ENCODE measurements at places on chromosomes 2 and 18.

GRCh38 chr2:102657770-102658169, 38.4 kb downstream of the SLC9A2 start:
- peak; percentile 2 for DNase-seq

DNA sequence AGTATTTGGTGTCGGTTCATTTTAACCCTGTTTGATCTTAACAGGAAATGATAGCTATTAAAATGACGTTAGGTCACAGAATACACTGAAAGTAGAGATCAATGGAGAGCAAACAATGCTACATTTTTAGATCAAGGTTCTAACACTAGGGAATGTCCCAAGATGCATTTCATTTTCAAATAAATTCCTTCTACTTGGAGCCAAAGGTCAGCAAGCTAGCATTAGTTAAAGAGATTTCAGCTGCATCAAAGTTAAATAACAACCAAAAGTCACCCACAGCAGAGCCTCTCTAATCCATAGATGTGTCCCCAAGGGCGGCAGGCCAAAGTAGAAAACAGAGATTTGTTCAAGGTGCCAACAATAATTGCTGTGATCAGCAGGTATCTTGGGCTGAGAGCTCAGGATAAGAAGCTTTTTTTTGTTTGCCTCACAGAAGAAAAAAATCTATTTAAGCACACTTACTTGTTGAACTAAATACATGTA, 1233.6 kb upstream of the TMEFF2 start:
- no peak for DNase-seq

GRCh38 chr2:11805920-11806319, 59.5 kb downstream of the LPIN1 start:
- DNase-seq = no peak

- DNase-seq = peak; percentile 86
These were observed 851 bp downstream of the FAM117B start for GRCh38 chr2:202635428-202636212.

DNA sequence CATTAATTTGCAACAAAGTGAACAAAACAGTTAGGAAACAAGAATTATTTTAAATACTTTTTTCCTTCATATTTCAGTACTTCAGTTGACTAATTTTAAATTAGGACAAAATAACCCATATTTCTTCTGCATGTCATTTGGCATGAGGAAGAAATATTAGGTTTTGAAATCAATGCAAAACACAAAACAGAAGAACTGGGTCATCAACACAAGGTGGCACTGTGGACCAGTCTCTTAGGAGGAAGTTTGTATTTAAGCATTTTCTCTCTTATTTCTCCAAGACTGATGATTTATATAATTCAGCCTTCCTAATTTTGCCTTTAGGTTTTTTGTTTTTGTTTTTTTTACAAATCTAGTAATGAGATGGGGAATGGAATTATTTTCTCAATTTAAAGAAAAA, 352.8 kb upstream of the KCNH7 start:
- no peak for DNase-seq

- DNase-seq = peak; percentile 81
These were observed 2.5 kb downstream of the CYP1B1 start for GRCh38 chr2:38073211-38074057.

- DNase-seq = no peak
These were observed 35.7 kb upstream of the GPR155 start for GRCh38 chr2:174522553-174522952.

DNA sequence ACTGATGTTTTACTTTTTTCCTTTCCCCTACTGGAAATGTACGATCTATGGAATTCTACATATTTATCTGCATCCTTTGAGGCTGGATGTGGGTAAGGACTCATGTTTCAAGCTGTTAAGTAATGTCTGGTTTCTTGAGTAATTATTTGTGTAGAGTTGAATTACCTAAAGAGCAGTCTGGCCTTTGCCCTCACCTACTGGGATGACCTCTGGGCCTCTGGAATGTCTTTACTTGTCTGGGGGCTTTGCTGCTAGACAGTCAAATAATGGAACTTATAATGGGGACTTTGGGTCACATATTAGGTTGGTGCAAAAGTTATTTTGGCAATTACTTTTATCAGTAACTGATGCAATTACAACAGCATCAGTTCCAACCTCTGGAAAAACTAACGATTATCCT, 244.7 kb downstream of the CCDC178 start:
- no peak for DNase-seq

GRCh38 chr18:63233334-63233733, 86.2 kb downstream of the BCL2 start:
- DNase-seq = no peak

DNA sequence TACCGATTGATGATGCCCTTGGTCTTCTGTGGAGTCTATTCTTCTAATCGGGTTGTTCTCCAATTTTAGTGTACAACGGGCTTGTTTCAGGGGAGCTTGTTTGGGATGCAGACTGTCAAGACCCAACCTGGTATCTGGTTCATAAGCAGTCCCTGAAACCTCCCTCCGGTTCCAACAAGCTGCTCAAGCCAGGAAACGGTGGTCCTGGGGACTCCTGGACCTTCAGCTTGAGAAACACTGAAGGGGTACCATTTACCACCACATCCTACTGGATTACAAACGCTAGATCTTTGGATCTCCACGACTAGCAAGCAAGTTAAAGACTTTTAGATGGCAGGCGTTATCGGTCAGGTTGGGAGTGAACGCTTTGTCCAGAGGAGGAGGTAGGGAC, 2.0 kb downstream of the BCL2 start:
- DNase-seq = no peak

DNA sequence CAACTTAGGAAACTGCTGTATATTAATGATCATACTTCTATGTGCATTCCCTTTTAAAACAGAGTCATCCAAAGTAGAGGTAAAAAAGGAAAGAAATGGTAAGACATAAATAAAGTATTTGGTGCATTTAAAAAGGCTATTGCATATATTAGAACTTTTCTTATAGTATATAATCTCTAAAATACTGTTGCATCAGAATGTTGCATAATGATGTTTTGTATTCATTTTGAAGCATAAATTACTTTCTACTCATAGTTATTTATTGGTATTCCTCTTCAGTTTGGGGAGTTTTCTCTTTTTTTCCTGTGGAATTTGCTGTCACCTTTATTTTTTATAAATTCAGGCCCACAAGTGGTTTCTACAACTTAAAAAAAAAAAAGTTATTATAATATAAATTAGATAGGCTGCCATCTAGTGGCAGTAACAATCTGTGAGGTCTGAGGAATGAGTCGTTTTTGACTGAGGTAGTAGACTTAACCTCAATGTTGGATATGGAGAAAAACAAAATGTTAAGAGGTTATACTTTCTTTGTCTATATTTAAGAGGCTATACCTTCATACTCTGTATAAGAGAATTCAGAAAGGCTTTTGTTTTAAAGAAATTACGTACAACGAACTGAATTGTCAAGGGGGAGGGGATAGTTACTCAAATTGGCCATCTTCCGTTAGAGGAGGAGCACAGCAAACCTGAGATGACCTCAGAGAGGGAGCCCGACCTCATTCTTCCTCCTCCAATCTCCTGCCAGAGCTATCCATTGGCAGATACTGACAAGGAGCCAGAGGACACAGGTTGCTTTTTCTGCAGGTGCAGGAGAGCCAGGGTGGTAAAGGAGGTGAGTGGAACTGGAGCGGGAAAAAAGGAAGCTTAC, 23.8 kb downstream of the ANKAR start:
- no peak for DNase-seq

GRCh38 chr2:175464311-175464670, 282.8 kb upstream of the ATP5MC3 start:
- DNase-seq = no peak

GRCh38 chr2:205864491-205864890, 182.2 kb downstream of the NRP2 start:
- DNase-seq = no peak

GRCh38 chr2:231063347-231063746, 6.7 kb downstream of the PSMD1 start:
- DNase-seq = no peak

DNA sequence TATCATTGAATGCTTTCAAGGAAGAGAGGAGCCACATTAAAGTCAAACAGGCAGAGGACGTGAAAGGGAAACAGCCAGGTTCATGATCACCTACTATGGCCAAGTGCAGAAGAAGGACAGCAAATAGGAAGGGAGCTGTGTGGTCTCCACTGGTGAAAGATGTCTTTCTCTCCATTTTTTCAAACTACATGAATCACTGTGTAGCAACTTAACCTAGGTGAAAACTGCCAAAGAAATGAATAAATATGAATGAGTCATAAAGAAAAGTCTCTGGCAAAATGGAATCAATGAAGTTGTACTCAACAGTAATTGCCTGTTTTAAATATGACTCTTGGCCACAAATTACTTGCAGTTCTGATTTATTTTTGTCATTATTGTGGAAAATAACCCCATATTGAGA, 452.6 kb upstream of the PKDCC start:
- no peak for DNase-seq

DNA sequence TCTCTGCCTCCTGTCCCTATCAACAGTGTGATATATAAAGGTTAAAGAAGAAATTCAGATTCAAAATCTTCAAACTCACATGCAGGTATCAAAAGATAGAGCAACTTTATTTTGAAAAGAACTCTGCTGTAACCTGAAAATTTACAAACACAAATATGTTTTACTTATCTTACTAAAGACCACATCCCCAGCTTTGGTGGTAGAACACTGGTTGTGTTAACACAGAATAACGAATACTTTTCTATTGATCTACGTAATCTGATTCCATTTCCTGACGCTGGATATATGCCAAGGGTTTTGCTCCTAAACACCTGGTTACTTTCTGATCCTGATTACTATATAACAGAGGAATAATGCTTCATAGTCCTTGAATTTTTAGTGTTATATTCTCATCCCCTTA, 23.1 kb upstream of the SLC39A10 start:
- DNase-seq = no peak

- DNase-seq = no peak
These were observed 294.3 kb upstream of the KCNH7 start for GRCh38 chr2:163132850-163133249.

GRCh38 chr2:5842326-5842725, 150.1 kb downstream of the SOX11 start:
- DNase-seq = no peak

- no peak for DNase-seq
These were observed 50.1 kb downstream of the CIB4 start for GRCh38 chr2:26590980-26591618.

GRCh38 chr2:15787535-15788454, 152.6 kb upstream of the MYCN start:
- DNase-seq = no peak

GRCh38 chr2:168568476-168569267, 112.6 kb downstream of the CERS6 start:
- no peak for DNase-seq

- DNase-seq = no peak
These were observed 484 bp upstream of the DARS1 start for GRCh38 chr2:135985826-135986393.

GRCh38 chr2:190090148-190090547, 27.6 kb upstream of the MSTN start:
- DNase-seq = no peak

GRCh38 chr2:85104228-85104627, 29.0 kb upstream of the TCF7L1 start:
- DNase-seq = no peak

Data from upper lobe of left lung (tissue), 6 donors.